Vagina (tissue), 2 donors: ENCODE measurements at places on chromosomes 3 and 15.

GRCh38 chr3:181710345-181711291 is 1.1 kb upstream of the SOX2 start:
- no peak for DNase-seq

- DNase-seq, result no peak
Observed at GRCh38 chr15:77853008-77853328, 220.3 kb upstream of the LINGO1 start.

- no peak for DNase-seq
Observed at GRCh38 chr3:63128380-63128779, 149.7 kb upstream of the SYNPR start.

GRCh38 chr15:70098153-70098460 is 390 bp upstream of the TLE3 start:
- no peak for DNase-seq

DNA sequence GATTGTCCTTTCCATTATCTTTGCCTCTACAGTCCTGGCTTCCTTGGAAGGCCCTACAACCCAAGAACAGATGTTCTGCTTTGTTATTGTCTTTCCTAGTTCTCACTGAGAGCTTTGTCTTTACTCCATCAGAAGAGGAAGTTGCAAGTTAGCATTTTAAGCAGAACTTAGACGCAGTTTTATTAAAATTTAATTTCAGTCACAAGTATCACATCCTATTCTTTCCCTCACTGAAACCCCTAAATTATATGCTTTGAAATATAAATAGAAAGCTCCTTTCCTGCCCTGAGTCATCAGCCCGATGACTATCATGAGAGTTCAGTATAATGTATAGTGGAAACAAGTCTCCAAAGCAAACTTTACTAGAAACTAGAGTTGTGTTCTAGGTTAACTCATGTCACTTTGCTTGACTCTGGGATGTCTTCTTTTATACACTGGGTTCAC is 291.2 kb upstream of the RBMS3 start:
- no peak for DNase-seq

- no peak for DNase-seq
Observed at GRCh38 chr15:89767411-89767915, 8.7 kb upstream of the MESP2 start.

GRCh38 chr3:55750525-55750924 is 263.4 kb upstream of the WNT5A start:
- no peak for DNase-seq

GRCh38 chr15:84656972-84657371 is 1.0 kb downstream of the NMB start:
- no peak for DNase-seq

DNA sequence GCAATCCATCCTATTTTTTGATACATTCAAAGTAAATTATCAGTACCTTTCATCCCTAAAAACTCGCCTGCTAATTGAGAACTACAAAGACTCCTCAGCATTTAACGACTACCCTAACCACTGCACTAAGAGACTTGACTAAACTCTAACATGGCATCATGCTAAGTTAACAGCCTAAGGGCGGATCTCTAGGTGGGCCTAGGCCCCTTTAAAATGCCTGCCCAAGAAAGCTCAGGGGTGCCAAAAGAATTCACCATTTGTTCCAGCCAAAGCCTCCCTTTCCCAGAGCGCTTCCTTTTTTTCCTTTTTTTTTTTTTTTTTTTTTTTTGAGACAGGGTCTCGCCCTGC is 568 bp upstream of the NEK4 start:
- no peak for DNase-seq

GRCh38 chr3:20064796-20065564 is 24.7 kb downstream of the KAT2B start:
- no peak for DNase-seq

DNA sequence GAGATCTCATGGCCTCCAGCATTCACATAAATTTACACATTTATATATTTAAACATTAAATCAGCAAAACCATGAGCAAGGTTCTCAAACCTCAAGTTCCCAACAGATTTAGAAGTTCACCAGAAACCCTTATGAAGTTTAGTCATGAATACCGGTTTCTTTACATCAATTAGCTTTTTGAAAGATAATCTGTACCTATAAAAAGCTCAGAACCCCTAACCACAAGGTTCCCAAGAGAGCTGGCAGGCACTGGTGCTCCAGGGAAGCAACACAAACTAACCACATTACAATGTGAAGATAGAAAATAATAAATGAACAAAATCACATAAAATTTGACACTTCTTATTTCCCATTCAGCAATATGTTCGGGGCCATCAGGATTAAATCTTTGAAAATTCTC is 150.9 kb downstream of the FBN1 start:
- no peak for DNase-seq

DNA sequence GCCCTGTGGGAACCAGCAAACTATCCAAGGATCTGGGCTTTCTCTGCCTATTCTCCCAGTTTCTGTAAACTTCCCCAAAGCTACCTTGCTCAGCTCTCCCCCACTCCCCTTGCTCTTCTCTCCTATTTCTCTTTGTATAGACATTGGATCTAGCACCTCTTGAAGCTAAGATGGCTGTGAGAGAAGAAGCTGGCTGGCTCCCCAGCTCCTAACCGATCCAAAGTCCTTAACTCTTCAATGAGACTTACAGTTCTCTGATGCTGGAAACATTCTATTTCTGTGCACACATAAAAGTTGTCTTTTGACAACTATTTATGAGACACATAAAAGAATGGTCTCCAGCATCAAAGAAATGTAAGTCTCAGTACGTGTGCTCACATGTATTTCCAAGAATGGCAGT is 70.6 kb upstream of the C3orf80 start:
- DNase-seq, result no peak

DNA sequence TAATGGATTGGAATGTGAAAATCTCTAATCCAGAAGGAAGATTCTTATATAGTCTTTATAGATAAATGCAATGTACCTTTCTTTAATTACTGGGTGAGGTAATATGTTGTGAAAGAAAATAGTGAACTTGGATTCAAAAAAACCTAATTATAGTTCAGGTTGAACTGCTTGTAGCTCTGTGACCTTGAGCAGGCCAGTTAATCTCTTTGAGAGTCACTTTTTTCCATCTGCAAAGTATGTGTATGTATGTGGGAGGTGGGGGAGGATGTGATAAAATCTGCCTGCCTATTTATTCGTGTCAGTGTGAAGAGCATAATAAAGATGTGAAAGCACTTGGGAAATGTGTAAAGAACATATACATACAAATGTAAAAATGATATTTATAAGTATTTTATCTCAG is 34.4 kb downstream of the GLCE start:
- DNase-seq, result no peak

DNA sequence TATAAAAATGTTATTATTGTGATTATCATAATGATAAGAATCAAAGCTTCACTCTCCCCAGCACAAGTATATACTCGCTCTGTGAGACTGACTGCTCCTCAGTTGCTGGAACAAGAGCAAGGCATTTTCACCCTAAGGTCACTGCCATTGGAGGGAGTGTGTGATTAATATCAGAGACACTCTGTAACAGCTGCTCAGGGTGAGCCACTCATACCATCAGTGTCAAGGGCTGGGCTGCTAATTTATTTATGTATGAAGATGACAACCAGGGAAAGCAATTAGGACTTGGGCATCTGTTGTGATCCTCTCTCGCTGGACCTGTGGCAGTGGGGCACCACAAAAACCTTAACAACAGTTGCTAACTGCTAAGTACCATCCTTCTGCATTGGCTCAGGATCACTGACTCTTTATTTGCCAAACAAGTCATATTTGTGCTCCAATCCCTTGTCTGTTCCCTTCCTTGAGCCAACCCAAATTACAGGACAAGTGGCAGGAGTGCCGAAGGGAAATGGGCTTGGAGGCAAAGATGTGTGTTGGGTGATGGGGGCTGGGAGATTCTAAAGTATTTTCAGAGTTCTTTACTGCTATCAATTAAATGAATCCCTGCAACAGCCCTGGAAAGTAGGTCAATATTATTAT is 297.5 kb upstream of the STT3B start:
- DNase-seq, result no peak

DNA sequence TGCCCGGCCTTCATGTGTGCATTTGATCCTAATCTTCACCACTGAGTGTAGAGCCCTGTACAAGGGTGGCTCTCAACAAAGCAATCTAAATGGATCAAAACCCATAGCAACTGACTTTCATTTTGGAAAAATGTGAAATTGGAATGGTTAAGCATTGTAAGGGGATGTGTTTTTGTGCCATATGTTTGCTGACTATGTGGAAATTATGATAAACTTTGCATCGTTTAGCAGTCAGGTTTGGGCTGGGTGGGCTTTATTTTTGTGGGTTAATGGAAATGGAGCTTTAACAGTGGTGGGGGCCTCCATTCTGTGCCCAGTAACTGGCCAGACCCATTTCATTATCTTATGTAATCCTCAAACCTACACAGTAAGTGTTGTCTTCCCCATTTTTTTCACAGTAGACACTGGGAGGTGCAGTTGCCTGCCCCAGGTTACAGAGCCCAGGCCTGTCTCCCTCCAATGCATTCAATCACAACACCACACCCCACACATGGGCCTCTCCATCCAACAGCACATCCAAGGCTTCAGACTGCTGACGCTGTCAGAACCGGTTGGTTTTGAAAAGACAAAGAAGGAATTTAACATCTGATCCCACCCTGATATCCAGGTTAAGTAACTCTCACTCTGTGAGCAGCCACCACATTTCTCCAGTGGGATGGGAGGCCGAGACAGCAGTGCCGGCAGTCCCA is 136.3 kb upstream of the ABHD17C start:
- no peak for DNase-seq

DNA sequence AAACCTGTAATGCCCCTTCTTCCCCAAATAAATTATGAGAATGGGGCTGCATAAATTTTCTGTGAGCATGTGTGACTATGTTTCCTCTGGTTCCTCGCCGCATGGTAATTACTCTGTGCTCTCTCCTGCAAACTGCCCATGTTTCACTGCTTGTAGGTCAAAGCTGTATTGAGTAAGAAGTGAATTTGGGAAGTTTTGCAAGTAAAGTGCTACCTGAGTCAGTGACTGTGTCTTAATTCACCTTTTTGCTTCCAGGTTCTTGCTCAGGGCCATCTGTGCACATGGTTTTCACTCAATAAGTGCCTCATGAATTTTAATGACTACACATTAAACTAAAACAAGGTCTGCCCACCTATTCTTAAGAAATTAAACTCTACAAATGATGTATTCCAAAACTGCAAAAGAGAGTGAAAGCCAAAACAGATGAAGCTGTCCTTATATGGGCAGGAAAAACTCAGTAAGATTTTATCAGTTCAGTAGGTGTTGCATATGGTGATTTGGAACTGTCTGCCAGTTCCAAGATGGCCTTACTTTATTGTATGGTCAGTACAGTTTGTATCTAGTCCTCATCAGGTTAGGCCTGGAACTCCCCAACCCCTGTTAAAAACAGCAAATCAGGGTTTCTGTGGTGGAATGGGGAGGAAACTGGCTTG is 100.0 kb downstream of the LPP start:
- no peak for DNase-seq

DNA sequence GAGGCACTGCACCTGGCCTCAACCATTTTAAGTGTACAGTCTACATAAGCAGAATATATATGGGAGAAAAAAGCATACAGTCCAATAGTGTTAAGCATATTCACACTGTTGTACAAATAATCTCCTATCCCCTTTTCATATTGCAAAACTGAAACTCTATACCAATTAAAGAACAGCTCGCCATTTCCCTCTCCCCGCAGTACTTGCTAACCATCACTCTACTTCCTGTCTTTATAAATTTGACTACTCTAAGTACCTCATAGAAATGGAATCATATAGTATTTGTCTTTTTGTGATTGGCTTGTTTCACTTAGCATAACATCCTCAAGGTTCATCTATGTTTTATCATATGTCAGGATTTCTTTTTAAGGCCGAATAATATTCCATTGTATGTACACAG is 21.6 kb upstream of the TASOR start:
- no peak for DNase-seq

- DNase-seq, result no peak
Observed at GRCh38 chr3:69058180-69058946, 6.2 kb upstream of the TMF1 start.

DNA sequence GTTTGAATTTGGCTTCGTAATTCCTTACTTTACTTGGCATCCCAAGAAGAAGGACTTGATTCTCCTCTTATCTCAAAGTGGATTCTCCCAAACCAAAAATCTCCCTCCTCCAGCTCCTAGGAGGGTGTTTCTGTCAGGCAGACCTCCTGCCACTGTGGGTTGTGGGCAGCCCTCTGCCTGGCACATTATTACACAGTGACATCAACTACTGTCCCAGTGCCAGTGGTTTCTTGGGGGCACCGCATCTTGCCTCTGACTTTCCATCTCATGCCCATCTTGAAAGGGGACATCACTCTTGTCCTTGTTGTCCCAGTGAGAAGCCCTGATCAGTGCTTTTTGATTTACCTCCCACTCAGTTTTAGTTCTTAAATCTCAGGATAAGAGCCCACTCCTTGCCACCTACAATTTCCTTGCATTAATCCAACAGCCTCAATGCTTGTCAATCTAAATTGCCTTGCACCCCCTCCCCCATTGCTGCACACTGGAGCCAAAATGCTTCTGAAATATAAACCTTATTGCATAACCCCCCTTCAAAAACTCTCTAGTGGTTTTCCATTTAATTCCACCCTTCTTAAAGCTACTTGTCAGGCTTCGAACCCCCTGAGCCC is 81.0 kb downstream of the TRAK1 start:
- no peak for DNase-seq

DNA sequence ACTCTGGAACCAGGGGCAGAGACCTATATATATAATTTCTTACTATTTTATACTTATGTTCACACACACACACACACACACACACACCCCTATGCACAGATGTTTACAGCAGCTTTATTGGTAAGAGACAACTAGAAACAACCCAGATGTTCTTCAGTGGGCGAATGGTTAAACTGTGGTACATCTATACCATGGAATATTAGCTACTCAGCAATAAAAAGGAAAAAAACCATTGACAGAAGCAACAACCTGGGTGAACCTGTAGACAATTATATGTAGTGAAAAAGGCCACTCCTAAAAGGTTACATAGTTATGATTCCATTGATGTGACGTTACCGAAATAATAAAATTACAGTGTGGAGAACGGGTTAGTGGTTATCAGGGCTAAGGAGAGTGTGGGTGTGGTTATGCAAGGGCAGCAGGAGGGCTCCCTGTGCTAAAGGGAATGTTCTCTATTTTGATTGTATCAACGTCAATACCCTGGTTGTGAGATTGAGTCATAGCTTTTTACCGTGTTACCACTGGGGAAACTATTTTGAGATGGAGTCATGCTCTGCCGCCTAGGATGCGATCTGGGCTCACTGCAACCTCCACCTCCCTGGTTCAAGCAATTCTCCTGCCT is 85.5 kb downstream of the FLNB start:
- DNase-seq, result no peak

DNA sequence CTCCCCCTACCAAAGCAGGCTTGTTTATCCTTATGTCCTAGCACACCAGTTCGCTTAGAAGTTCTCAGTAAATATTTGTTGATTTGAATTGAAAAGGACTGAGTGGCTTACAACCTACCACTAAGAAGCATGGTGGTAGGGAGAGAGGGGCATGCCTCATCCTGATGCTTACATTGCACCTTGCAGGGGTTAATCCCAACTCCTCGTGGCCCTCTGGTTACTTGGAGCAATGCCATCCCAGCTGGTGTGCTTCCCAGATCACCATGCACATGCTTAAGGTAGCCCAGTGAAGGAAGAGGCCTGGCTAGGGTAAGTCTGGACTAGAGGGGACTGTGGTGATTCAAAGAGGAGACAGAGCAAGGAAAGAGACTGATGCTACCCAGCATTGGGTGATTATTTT is 253.3 kb downstream of the CLSTN2 start:
- DNase-seq, result no peak

- DNase-seq, result no peak
Observed at GRCh38 chr15:70266412-70267121, 168.8 kb upstream of the TLE3 start.
